ENCODE measurements at places on chromosomes 1 and 21.

DNA sequence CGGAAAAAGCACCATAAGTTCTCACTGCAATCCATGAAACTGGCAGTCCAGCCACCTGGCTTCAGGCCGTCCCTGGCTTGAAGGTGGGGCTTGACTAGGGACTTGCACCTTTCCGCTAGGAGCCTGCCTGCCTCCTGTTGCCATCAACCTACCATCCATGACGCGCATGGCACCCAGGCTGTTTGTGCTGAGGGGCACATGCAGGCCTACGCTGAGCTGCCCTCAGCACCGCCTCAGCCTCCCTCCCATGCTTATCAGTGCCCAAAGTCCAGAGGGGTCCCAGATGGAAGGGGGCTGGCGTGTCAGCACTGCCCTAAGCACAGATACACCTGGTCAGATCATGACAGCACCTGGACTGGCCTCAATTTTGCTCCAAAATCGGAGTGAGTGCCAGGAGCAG is 190.2 kb upstream of the LYPLAL1 start:
- DNase-seq: no peak

DNA sequence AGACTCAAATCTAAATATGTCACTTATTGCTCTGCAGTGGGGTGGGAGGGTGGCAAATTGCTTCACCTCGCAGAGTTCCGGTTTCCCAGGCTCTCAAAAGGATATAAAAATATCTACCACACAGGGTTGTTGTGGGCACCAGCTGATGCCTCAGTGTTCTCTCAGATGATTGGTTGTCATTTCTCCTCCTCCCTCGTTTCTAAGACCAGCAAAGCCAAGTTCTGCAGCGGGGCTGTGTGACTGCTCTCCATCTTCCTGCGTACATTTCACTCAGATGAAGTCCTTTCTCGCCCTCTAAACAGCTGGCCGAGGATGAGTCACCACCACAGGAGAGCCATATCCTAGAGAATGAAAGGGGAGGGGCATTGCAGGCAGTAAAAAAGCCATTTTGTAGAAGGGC is 35.0 kb upstream of the VWA5B1 start:
- no peak for DNase-seq

- no peak for DNase-seq
Observed at GRCh38 chr1:219763321-219763720, 150.4 kb upstream of the ZC3H11B start.

GRCh38 chr1:117793413-117793812 is 136.0 kb downstream of the GDAP2 start:
- no peak for DNase-seq

- DNase-seq: no peak
Observed at GRCh38 chr1:108504447-108504846, 54.3 kb downstream of the NBPF6 start.

DNA sequence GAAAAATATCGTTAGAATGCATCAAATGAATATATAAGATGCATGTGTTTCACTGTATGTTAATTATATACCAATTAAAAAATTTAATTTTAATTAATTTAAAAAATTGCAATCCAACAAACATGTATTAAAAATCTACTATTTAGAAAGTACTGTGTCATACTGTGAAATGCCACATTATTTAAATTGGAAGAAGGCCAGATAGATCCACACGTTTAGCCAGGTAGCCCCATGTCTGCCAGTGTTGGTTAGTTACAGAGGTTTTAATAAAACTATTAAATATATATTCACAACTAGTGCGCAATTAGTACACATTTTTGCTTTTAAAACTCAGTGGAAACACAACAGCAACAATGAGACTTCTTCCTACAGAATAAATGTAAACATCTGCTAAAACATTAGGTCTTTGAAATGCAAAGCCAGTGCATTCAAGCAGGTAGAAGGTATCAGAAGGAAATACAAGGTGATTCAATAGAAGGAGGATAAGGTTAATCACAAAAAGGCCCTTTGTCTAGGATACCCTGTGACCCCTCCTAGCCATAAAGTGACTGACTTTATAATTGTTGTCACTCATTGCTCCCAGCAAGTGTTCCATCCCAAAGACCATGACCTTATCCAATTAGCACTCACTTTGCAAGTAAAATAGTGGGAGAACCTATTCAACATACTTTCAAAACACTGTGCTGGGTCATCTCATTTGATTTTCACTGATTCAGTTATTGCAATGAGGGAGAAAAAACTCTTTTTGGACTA is 211.5 kb downstream of the TTLL7 start:
- DNase-seq: no peak

DNA sequence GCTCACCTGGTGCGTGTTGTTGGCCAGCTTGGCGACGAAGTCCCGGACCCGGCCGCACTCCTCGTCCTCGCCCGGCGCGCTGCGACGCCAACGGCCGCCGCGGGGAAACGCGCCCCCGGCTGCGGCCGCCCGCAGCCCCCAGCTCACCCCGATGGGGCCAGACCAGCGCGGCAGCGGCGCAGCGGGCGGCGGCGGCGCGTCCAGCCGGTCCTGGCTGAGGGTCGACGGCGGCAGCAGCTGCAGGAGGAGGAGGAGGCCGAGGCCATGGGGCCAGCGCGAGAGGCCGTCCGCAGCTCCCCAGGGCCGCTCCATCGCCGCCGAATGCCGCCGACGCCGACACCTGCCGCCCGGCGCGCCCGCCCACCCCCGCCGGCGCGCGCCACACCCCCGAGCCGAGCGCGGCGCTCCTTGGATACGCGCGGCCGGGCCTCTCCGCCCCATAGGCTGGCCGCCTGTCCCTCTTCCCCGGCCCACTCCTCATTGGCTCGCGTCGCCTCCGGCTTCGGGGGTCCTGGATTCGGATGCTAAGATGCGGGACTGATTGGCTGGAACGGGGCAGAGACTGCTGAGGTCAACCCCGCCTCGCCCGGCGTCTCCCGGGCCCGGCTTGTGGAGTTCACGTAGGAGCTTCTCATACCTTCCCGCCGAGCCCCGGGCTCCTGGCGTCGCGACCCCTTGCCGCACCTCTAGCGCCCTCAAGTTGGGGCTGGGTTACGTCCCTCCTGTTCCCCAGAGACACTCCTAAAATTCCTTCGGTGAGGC is at the start of gene SORT1:
SORT1 (minus strand) TSS at position 338 of the 762 bp plus-strand sequence; CDS start at position 312, 26 bp downstream.
- peak; percentile 50 for DNase-seq

- no peak for DNase-seq
Observed at GRCh38 chr1:197129698-197130097, 16.8 kb downstream of the ASPM start.
